ENCODE measurements at places on chromosomes 16 and 17.
A peak's percentile ranks its signal among the peaks of the same experiment; 100 is the strongest.

DNA sequence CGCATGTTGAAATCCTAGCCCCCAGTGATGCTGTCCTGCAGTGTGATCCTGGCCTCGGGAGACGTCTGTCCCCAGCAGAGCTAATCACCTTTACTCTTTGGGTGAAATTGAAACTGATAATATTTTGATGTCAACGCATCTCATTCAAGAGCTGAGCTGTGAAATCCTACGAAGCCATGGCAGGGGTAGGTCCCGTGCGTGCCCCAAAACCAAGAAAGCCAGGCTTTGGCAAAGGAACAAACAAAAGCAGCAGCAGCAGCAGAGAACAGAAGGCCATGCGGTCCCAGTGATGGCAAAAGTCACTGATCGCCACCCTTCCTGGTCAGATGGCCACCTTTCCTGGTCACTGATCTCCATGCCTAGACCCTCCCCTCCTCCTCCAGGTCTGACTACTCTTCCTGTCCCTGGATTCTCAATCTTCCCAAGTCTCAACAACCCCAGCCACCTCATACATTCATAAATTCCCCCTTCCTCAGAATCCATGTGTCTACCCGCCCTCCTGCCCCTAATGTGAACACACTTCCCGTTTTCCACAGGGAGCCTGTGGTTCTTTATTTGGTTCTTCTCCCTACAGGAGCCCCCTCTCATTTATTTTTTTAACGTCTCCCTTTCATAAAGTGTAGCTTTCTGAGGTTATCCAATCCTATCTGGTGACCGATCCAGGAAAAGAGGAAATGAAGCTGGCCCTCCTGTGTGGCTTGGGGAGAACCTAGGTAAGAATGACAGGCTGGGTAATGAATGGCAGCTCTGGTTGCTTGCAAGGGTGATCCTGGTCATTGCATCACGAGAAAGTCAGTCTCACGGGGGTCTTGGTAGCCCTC, 50.3 kb downstream of the CPPED1 start:
- DNase-seq = no peak

GRCh38 chr17:57861790-57862693, 12.2 kb upstream of the MRPS23 start:
- DNase-seq = peak; percentile 23

GRCh38 chr16:87324411-87325275, 7.5 kb upstream of the C16orf95 start:
- no peak for DNase-seq

- DNase-seq = no peak
These were observed 334 bp downstream of the GH1 start for GRCh38 chr17:63918305-63918704.

- no peak for DNase-seq
These were observed 500 bp downstream of the MAF start for GRCh38 chr16:79599837-79600637.

DNA sequence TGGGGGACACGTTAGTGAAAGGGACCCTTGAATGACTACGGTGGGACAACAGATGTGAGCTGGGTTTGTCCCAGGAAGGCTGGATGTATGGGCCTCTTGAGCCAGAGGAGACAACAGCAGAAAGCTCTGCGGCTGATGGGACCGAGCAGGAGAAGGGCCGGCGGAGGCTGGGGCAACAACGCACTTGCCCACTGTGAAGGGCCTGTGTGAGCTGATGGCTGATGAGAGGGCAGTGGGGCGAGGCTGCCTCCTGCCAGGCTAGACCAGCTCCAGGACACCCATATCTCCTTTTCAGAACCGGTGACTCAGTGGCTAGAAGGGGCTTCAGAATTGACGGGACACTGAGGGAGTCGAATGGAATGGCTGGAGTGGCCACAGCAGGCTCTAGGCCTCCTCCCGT, 250.1 kb downstream of the SEC14L1 start:
- no peak for DNase-seq

DNA sequence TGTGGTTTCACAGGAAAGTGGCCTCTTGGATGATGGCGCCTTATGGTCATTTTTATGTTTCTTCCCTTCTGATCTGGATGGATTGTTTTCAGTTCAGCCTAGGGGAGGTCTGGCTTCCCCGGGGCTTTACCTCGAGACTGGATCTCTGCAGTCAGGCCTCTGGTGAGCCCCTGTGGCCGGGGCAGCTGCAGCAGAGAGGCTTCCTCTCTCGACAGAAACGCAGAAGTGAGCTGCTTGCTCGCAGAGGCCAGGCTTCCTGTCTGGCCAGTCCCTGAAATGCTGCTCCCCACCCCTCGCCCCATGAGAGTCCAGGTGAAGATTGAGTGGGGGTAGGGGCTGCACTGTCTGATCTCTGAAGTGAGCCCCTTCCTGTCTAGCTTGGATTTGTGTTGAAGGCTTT, 44.0 kb downstream of the PLCG2 start:
- DNase-seq = no peak

DNA sequence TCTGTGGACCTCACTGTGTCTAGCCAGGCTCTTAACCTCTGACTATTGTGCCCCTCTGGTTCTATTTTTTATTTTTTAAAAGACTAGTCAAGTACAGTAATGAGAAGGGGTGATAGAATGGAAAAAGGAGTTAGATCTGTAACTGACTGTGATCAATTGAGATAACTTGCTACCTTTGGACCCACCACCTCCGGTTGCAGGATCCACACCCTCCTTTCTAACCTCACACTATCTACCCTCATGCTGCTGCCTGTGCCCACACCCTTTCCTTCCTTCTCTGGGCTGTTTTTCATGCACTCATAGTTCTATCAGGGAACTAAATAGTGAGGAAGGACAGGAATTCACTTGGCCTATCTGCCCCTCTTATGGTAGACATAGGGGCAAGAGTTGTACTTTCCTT, 172.3 kb downstream of the KATNIP start:
- DNase-seq = no peak

DNA sequence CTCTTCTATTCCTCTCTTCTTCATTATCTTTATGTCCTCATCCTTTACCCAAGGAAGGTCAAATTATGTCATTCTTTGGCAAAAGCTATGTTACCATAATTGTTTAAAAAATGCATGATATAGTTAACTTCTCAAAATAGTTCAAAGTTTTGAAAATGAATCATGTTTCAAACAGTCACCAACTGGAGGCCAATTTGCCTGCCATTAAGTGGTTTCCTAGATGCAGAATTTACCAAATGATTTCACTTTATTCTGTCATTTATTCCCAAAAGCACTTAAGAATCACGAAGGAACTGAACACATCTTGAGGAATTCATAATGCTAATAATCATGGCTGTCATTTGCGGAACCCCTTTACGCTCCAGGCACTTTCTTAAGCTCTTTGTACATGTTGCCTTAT, 190.9 kb upstream of the CDH11 start:
- no peak for DNase-seq

GRCh38 chr16:49307176-49307575, 25.5 kb upstream of the CBLN1 start:
- no peak for DNase-seq

DNA sequence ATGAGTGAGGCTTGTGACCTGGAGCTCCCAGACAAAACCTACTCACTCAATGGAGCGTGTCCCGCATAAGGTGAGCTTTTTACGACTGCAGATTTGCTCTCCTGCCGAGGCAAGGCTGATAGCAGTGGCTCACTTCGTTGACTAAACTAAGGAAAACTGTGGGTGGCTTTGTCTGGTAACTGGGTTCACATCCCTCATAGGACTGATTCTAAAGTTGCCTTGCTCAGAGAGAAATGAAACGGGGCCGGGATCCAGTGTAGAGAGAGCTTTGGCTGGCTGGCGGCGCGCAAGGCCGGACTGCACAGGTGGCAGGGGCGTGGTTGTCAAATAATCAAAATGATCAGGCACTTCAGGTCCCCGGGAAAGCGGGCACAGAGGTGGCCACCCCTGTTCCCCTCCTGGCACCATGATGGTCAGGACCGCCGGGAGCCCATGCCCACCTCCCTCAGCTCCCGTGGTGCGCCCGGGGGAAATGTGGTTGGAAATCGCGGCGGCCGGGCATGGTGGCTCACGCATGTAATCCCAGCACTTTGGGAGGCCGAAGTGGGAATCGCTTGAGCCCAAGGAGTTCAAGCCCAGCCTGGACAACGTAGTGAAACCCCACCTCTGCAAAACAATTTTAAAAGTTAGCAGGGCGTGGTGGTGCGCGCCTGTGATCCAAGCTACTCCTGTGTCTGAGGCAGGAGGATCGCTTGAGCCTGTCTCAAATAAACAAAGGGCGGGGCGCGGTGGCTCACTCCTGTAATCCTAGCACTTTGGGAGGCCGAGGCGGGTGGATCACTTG, 26.6 kb upstream of the OR1F1 start:
- DNase-seq = no peak

- no peak for DNase-seq
These were observed 795 bp upstream of the PAQR4 start for GRCh38 chr16:2968368-2968737.

GRCh38 chr16:75371171-75371570, 62.1 kb downstream of the CFDP1 start:
- DNase-seq = no peak

GRCh38 chr16:67517661-67518423, 10.8 kb upstream of the RIPOR1 start:
- no peak for DNase-seq

DNA sequence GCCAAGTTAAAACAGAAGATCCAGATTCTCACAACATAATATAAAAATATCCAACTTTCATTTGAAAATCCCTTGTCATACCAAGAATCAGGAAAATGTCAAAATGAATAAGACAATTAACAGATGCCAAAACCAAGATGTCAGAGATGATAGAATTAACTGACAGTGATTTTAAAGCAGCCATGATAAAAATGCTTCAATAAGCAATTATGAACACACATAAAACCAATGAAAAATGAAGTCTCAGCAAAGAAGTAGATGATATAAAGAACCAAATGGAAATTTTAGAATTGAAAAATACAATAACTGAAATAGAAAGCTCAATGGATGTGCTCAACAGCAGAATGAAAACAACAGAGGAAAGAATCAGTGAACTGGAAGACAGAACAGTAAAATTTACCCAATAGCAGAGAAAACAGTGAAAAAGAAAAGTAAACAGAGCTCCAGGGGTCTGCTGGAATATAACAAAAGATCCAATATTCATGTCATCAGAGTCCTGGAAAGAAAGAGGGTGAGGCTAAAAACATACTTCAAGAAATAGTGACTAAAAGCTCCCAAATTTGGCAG, 35.1 kb downstream of the SHCBP1 start:
- no peak for DNase-seq

- no peak for DNase-seq
These were observed 1.1 kb upstream of the CAPN15 start for GRCh38 chr16:526181-527014.

DNA sequence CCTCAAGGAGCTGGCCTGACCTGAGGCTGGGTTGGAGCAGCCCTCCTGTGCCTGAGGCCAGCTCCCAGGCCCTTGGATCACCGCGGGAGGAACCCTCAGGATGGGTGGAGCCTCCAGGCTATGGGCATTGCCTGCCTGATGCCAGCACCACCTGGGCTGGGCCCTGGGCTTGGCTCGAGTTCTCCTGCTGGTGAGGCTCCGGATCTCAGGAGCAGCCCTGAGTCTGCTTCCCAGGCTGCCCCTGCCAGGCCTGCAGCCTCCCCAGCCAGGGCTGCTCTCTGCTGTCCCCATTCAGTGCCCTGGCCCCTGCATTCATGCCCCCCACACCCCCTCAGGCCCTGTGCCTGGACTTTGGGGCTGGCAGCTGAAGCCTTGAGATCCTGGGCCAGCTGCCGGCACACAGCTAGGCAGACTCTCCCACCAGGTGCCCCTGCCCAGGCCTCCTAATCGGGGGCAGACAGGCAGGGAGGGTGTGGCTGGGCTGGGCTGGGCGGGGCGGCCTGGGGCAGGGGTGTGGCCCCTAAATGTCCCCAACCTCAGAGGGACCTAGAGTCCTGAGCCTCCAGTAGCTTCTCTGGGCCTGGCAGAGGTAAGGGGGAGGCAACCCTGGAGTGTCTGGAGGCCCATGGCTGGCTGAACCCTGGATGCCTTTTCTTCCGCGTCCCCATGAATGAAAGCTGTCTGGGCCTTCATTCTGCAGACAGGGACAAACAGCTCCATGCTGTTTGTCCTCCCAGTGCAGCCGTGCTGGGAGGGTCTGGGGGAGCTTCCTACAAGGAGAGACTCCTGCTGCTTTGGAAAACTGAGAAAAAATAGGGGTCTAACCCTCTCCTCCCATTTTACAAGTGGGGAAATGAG, 1.1 kb upstream of the PIGQ start:
- DNase-seq = no peak

DNA sequence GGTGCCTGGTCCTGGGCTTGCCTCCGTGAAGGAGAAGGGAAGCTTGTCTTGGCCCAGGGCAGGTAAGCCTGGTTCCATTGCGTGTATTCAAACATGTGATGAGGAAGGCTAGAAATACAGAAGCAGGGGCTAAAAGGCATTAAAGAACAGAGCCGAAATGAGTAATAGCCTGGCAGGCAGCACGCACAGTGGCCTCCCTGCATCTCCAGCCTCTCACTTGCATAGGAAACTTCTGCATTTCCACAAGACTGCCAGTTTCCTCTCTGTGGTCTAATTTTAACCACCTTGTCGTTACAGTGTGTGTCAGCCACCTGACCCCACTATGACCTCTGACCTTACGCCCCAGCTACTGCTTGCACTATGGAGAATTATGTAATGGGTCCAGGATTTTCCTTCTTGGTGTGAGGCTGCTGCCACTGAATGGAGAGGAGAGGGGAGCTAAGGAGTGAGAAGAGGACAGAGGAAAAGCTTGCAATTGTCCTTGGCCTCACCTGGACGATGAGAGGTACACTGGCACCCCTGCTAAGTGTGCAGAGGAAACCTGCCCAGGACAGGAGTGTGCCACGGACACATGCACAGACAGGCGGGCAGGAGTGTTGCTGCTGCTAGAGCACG, 32.8 kb downstream of the HIC1 start:
- DNase-seq = no peak

DNA sequence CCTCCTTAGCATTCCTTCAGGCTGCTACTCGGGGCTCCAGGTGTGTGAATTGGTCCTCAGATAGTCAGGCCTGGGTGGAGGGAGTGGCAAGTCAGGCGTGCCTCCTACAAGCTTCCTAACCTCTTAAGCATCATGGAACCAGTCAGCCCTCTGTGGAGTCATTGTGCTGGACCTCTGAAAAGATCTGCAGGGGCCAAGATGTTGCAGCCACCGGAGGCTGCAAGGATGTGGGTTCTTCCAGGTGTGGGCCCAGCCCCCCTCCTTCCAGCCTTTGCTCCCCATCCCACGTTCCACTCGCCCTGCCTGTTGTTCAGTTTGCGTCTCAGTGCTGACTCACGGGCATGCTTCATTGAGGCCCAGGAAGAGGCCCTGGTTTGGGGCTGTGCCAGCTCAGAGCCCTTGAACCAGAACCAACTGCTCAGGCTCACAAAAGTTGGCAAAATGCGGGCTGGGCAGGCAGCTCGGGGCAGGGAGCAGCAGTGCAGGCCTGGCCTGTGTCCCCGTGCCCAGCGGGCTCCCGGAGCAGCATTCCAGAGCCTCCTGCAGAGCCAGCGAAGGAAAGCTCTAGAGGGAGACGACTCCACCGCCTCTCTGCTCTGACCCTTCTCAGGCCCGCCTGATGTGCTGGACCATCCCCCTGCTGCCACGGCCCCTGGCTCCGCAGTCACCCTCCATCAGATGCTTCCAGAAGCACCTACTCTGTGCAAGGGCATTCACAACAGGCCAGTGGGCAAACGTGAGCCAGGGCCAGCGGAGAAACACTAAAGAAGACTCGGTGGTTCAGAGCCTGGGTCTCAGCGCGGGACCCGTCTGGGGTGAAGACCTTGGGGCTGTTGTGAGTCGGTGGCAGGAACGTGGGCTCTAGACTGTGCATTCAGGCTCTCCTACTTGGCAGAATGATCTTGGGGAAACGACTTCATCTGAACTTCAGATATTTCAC, 7.5 kb downstream of the LDHD start:
- peak; percentile 68 for DNase-seq

- no peak for DNase-seq
These were observed 21.1 kb downstream of the IL4R start for GRCh38 chr16:27334838-27335237.

Measured in right renal cortex interstitium (tissue), 3 donors.